Stimulated activated CD8-positive, alpha-beta memory T cell treated with anti-CD3 and anti-CD28 coated beads, Interleukin-7, amount 100 ng/mL, for 1 hour (primary cell): ENCODE measurements at places on chromosomes 3 and 15.

DNA sequence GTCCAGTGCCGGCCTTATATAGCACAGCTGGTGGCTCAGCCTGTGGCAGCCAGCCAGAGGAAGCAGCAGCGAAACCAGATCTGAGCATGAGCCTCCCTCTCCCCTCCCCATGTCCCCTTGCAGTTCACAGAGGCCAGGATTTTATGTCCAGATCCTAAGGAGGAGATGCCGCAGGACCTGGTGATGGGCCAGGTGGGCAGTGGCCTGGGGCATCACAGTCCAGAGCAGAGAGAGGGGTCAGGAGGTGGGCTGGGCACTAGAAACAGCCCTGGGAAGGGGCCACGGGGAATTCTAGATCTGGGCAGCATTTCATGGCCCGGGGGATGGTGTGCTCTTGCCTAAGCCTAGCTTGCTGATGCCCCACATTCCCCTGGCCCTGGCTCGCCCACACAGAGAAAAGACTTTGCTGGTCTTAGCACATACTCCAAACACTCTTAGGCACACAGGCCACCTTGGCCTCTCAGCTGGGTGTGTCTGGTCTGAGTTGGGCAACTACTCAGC, 259 bp upstream of the CILP start:
- no peak for DNase-seq

DNA sequence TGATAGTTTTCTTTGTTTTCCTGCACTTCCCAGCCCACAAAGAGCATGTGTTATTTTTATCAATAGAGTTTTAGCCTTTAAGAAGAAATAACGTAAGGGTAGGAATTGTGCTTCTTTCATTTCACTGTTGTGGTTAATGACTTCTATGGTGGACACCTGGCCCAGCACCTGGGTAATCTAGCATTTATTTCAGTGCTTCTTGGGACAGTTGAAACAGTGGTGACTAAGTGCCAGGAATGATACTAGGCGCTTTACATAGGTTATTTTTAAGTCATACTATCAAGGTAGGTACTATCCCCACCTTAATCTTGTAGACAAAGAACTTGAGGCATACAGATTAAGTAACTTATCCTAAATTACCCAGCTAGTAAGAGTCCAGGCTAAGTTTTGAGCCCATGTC, 243.8 kb downstream of the SOX2 start:
- DNase-seq: no peak

GRCh38 chr3:196596355-196596754, 27.9 kb downstream of the FBXO45 start:
- DNase-seq: no peak

- no peak for DNase-seq
Measured at GRCh38 chr15:28140062-28140461, 40.9 kb upstream of the OCA2 start.

GRCh38 chr3:23979569-23979968, 34.5 kb downstream of the NR1D2 start:
- DNase-seq: no peak

- no peak for DNase-seq
Measured at GRCh38 chr15:34812369-34812768, 17.0 kb upstream of the ACTC1 start.

DNA sequence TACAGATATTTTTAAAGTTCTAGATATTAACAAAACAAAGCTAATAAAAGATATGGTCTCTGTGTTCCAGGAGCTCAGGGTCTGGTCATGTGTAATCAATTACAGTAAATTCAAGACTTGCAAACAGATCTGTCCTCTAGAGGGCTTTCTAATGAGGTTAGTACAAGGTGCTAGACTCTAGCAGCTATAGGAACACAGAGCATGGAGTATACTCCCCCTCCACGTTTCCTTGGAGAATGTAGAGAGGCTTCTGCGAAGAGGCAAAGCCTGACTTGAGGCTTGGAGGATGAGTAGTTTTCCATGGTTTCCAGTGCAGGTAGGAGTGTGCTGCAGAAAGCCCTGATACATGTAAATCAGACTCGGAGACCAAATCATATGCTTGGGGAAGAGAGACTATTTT, 32.7 kb upstream of the DLG1 start:
- DNase-seq: no peak

DNA sequence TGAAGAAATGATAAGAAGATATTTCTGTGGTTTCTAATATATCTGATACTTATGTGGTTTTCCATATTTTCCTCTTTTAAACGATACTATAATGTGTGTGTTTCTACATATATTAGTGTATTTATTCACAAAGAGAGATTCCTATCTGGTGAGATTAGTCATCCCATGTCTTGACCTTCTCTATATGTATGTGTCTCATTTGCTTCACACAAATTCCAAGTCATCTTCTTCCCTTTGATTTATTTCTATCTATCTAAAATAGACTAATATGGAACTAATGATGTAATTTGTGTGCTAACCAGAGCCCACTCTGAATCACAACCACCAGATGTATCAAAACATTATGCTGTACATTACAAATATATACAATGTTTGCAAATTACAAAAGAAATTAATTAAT, 154.7 kb upstream of the KCNMB2 start:
- DNase-seq: no peak
